ENCODE measurements at places on chromosomes 3 and 15. TPM values are rescaled to one million over a fixed set of nuclear protein-coding genes. Genes with fewer than 3 reads are reported as not detected.

GRCh38 chr3:197926418-197926817 lies 23.6 kb upstream of the RPL35A start:
- H3K4me1 ChIP-seq: no peaks in the 10 kb centered on the region
- H3K27me3 ChIP-seq: no peaks in the 10 kb centered on the region
- H3K36me3 ChIP-seq: no peaks in the 10 kb centered on the region
- no peak overlapping the region for H3K27ac ChIP-seq

GRCh38 chr3:36796881-36797280 lies 32.5 kb upstream of the DCLK3 start:
- no peaks in the 10 kb centered on the region for H3K4me1 ChIP-seq
- H3K36me3 ChIP-seq: no peaks in the 10 kb centered on the region
- no peak overlapping the region for H3K27ac ChIP-seq
- H3K27me3 ChIP-seq: 0 out of 2 replicates have a peak, but pooled peaks cover under 1% of the 10 kb centered on the region
- DNase-seq: peak; percentile 71

DNA sequence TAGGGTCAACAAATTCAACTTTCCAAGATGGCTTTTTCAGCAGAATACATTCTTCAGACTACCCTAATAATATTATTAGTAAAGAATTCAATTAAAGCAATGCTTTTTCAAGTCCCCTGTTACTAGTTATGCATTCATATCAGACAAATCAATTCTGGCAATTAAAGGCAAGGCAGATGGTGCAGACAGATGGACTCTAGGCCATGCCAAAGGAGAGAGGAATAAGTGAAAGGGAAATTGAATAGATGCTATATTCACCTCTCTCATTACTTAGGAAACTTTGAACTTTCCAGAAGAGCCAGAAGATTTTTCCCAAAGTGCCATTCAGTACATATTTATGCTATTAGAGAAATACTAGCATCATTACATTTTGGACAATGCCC lies 487.7 kb upstream of the RASGRP1 start:
- H3K27ac ChIP-seq: no peak overlapping the region
- no peaks in the 10 kb centered on the region for H3K36me3 ChIP-seq
- H3K27me3 ChIP-seq: no peaks in the 10 kb centered on the region
- no peak for DNase-seq
- no peak overlapping the region for H3K4me3 ChIP-seq

DNA sequence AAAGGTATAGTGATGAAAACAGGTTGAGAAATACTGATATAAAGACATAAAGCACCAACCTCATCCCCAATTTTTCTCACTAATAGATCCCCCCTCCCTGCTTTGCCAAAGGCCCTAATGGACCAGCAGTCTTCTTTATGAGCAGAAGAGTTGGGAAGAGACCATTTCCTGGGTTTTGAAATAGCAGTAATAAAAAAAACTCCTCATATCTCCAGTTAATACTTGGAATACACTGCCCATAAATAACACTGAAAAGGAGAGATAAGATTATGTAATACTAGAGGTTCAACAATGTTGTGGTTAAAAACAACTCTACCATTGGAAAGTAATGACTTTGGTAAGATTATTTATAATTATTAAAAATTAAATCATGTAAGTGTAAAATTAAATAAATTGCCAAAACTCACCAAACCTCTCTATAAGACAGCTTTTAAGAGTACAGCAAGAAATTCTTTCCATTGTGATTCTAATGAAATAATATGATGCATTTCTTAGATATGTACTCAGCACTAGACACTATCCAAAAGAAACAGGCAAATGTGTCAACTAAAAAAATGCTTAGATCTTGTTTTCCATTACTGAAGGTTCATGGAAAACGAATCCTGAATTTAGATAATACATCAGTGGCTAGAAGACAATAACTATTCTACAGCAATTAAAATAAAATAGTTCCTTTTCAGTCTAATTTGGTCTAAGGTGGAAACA lies 88.2 kb downstream of the FAIM start:
- peak; percentile 34 for DNase-seq
- no peak overlapping the region for H3K27ac ChIP-seq
- no peaks in the 10 kb centered on the region for H3K36me3 ChIP-seq
- H3K4me3 ChIP-seq: no peak overlapping the region
- H3K27me3 ChIP-seq: no peaks in the 10 kb centered on the region
- peaks cover 30% of the 10 kb centered on the region for H3K4me1 ChIP-seq

DNA sequence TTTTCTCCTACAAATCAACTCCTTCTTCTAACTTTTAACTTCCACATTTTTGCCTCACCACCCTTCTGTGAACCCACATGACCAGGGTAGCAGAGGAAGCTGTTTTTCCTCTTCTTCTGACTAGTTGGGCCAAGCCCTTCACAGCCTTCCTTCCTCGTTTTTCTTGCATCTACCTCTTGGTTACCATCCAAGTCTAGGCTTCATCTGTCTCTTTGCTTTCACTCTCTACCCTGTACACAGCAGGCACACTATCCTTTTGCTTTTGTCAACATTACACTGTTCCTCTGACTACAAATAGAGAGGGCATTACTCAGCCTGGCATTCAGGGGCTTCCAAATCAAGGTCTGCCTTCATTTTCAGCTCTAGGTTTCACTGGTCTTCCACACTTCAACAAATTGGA lies 22.0 kb downstream of the SLC9A9 start:
- no peak overlapping the region for H3K27ac ChIP-seq
- no peaks in the 10 kb centered on the region for H3K36me3 ChIP-seq
- no peak for DNase-seq
- no peak overlapping the region for H3K4me3 ChIP-seq

DNA sequence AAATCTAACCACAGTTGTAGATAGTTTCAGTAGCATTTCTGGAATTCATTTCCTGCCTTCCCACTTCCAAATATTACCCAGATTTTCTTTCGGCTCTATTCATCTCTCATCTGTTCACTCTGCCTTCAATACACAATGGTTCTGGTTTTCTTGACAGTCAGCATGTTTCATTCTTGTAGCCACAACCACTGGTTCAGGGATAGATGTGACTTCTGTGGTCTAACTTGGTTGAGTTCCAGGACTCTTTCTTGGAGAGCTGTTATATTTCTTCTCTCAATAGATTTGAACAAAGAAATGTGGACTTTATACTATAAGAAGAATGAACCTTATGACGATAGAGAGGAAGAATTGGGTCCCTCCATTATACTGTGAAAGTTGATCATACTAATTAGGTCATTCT lies 228.8 kb downstream of the NSUN3 start:
- no peaks in the 10 kb centered on the region for H3K36me3 ChIP-seq
- H3K4me3 ChIP-seq: no peak overlapping the region
- H3K27me3 ChIP-seq: no peaks in the 10 kb centered on the region
- no peaks in the 10 kb centered on the region for H3K4me1 ChIP-seq
- DNase-seq: no peak

- no peaks in the 10 kb centered on the region for H3K4me1 ChIP-seq
- no peaks in the 10 kb centered on the region for H3K27me3 ChIP-seq
- H3K36me3 ChIP-seq: no peaks in the 10 kb centered on the region
- no peak for DNase-seq
- no peak overlapping the region for H3K27ac ChIP-seq
These were observed 214.6 kb downstream of the KCNAB1 start for GRCh38 chr3:156334841-156335545.

DNA sequence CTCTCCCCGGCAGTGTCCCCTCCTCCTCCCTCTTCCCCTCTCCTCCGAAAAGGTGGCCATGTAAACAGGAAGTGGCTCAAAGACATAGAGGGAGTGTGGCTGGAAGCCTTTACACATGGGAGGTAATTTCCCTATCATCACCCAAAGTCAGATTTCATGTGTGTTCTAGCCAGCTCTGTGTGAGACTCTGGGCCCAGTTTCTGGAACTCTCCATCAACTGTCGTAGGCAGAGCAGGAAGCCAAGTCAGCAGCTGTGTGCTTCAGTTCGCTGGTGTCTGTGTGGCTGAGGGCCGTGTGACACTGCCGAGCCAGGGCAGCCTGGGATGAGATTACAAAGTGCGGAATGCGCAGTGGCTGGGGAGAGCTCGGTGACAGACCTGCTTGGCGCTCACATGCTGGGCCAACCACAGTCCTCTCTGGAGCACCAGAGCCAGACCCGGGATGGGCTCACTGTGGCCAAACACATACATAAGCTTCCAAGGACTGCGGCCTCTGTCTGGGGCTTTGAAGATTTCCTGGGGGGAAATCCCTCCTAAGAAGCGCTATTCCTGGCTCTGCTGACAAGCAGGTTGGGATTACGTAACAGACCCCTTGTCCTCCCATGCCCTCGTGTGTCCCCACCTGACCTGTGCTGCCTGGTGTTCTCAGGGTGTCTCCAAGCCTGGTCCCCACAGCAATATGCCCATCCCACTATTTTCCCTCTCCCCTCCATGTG lies 50.7 kb downstream of the UMPS start:
- DNase-seq: peak; percentile 82
- H3K27ac ChIP-seq: peak overlapping the region; percentile 97
- no peaks in the 10 kb centered on the region for H3K27me3 ChIP-seq
- H3K4me3 ChIP-seq: peak overlapping the region; percentile 15
- no peaks in the 10 kb centered on the region for H3K36me3 ChIP-seq

DNA sequence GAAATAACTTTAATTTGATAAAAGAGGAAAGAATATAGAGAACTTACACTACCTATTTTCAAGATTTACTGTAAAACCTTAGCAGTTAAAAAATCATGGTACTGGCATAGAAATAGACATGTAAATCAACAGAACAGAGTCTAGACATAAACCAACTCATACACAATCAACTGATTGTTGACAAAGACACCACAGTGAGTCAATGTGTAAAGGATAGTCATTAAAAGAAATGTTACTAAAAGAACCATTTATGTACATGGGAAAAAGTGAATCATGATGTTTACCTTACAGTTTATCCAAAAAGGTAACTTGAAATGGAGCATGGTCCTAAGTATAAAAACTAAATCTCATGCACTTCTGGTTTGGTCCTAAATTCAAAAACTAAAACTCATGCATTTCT lies 847.4 kb downstream of the IGSF11 start:
- DNase-seq: no peak
- H3K36me3 ChIP-seq: no peaks in the 10 kb centered on the region
- H3K4me1 ChIP-seq: no peaks in the 10 kb centered on the region

DNA sequence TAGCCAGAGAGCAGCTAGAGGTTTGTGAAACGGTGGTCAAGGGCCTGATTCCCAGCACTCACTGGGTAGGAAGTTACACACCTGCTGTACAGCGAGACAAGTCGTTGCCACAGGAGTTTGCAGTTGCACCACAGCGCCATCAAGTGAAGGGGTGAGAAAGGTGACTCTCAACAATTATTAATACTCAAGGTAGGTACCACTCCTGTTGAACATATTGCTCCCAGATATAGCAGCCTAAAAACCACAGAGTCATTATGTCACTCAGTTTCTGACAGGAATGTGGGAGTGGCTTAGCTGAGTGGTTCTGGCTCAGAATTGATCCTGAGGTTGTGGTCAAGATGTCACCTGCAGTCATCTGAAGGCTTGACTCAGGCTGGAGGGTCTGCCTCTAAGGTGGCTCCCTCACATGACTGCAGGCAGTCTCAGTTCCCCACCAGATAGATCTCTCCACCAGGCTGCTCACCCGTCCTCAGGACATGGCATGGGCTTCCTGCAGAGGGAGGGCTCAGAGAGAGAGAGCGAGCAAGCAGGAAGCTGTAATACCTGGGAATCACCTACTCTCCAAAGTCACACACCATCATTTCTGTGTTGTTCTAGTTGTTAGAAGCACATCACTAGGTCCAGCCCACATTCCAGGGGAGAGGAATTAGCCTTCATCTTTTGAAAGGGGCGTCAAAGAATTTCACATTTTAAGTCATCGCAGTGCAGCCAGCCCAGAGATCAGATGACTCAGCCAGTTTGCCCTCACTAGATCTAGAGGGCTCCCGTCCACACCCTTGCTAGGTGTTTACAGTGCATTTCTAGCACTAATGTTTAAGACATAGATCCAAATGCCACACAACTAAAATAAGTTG lies 17.0 kb upstream of the ANO10 start:
- no peak overlapping the region for H3K27ac ChIP-seq
- peaks cover 25% of the 10 kb centered on the region for H3K4me1 ChIP-seq
- no peaks in the 10 kb centered on the region for H3K27me3 ChIP-seq
- H3K4me3 ChIP-seq: no peak overlapping the region
- DNase-seq: peak; percentile 42

GRCh38 chr3:100891827-100892226 lies 101.4 kb downstream of the ABI3BP start:
- H3K27ac ChIP-seq: no peak overlapping the region
- no peaks in the 10 kb centered on the region for H3K27me3 ChIP-seq
- H3K36me3 ChIP-seq: no peaks in the 10 kb centered on the region
- no peak overlapping the region for H3K4me3 ChIP-seq
- no peaks in the 10 kb centered on the region for H3K4me1 ChIP-seq

DNA sequence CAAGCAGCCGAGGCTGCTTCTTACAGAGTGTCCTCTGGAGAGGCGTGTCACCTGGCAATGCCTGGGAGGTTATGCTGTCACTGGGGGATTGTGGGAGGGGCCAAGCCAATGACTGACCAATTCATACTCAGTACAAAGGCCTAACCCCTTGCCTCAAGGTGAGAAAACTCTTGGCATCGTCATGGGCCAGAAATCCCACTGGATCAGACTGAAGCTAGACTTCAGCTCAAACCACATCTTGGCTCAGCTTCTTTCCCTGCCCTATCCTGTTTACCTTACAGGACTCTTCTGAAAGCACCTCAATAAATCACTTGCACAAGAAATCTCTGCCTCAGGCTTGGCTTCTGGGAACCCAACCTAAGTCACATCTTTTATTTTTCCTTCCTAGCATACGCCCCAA lies 9.5 kb downstream of the ANAPC13 start:
- H3K4me1 ChIP-seq: peaks cover 68% of the 10 kb centered on the region
- no peaks in the 10 kb centered on the region for H3K27me3 ChIP-seq
- H3K36me3 ChIP-seq: peaks cover 15% of the 10 kb centered on the region

DNA sequence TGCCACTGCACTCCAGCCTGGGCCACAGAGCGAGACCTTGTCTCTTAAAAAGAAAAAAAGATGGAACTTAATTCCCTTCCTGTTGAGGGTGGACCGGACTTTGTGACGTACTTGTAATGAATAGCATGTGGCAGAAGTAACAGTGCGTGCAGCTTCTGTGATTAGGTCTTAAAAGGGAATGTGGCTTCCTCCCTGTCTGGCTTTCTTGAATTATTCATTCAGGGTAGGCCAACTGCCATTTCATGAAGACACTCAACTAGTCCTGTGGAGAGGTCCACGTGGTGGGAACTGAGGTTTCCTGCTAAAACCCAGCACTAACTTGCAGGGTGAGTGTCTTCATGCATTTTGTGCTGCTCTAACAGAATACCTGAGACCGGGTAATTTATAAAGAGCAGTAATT lies 98.9 kb upstream of the PIAS1 start:
- no peak overlapping the region for H3K4me3 ChIP-seq
- DNase-seq: no peak
- peaks cover 31% of the 10 kb centered on the region for H3K27me3 ChIP-seq
- H3K4me1 ChIP-seq: no peaks in the 10 kb centered on the region

- no peak overlapping the region for H3K4me3 ChIP-seq
- 0 out of 2 replicates have a peak, but pooled peaks cover 5% of the 10 kb centered on the region for H3K36me3 ChIP-seq
- H3K27ac ChIP-seq: no peak overlapping the region
- H3K4me1 ChIP-seq: no peaks in the 10 kb centered on the region
- DNase-seq: no peak
These were observed 36.9 kb downstream of the SUCLG2 start for GRCh38 chr3:67617518-67617917.

Gene DTWD1
- total RNA-seq: 63.7 TPM

Gene FLNB
- 199 TPM for total RNA-seq

Gene STRIT1
- not detected for total RNA-seq

Gene EFCAB12
- not detected for total RNA-seq

Gene TERC
- total RNA-seq: 59.7 TPM

Gene FBXW12
- not detected for total RNA-seq

Gene CYP1A1
- total RNA-seq: not detected

Gene CPLX3
- total RNA-seq: not detected
